Epithelial cell of prostate (primary cell): ENCODE measurements at places on chromosomes 12 and 14.
A peak's percentile ranks its signal among the peaks of the same experiment; 100 is the strongest.

GRCh38 chr14:103277931-103278330 is 56.1 kb upstream of the EIF5 start:
- no peak for DNase-seq

- no peak for DNase-seq
Observed at GRCh38 chr12:74689071-74689655, 151.5 kb downstream of the ATXN7L3B start.

GRCh38 chr12:41188058-41188840 is at the start of gene PDZRN4:
Gene PDZRN4, plus strand, starts transcription at chr12:41188320.
- DNase-seq, result no peak

DNA sequence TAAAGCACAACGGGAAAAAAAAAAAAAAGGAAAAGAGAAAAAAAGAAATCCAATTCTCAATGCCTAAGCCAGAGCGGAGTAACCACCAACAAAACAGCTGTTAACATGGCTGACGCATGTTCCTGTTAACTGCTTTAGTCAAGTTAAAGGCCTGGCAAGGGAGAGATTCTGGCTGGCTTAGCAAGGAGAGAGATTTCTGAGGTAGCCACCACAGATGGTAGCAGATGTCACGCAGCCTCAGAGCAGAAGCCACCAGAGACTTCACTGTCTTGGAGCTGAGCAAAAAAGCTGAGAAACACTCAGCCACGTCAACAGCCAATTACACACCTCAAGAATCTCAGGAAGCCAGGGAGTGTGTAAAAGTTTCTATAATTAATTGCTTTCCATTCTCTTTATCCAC is 87.1 kb downstream of the TMCC3 start:
- DNase-seq, result no peak

GRCh38 chr14:37985826-37986470 is 221.8 kb upstream of the SSTR1 start:
- DNase-seq, result no peak

DNA sequence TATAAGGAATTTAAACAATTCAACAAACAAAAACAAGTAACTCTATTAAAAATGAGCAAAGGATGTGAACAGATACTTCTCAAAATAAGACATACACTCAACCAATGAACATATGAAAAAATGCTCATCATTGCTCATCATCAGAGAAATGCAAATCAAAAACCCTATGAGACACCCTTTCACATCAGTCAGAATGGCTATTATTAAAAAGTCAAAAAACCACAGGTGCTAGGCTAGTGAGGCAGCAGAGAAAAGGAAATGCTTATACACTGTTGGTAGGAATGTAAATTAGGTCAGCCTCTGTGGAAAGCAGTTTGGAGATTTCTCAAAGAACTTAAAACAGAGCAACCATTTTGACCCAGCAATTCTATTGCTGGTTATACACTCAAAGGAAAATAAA is 52.0 kb downstream of the NAV3 start:
- no peak for DNase-seq

GRCh38 chr12:130803702-130804101 is 35.3 kb downstream of the STX2 start:
- no peak for DNase-seq

GRCh38 chr12:57047981-57048380 is 1.9 kb downstream of the MYO1A start:
- DNase-seq, result no peak

GRCh38 chr14:101462726-101463565 is 98.3 kb upstream of the DIO3 start:
- no peak for DNase-seq

- DNase-seq, result no peak
Observed at GRCh38 chr14:90599748-90600507, 203.1 kb downstream of the CALM1 start.

- no peak for DNase-seq
Observed at GRCh38 chr14:68501614-68502052, 291.2 kb downstream of the ZFP36L1 start.

- DNase-seq, result no peak
Observed at GRCh38 chr14:94655169-94655710, 43.0 kb downstream of the SERPINA3 start.

DNA sequence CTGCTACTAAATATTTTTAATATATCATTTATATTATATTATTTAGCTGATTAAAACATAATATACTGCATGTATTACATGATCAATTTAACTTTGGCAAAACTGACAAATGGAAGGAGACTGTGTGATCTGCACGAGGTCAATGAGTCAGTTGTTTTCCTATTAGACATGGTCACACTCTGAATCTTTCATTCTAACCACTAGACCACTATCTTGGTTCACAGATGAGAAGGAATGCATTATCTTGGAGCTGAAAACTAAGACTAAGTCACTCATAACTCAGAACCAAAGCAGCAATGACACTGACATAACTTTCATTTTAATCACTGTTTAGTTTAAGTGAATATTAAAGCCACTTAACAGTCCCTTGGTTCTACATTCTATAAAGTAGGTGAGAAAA is 37.4 kb downstream of the GNPTAB start:
- no peak for DNase-seq

DNA sequence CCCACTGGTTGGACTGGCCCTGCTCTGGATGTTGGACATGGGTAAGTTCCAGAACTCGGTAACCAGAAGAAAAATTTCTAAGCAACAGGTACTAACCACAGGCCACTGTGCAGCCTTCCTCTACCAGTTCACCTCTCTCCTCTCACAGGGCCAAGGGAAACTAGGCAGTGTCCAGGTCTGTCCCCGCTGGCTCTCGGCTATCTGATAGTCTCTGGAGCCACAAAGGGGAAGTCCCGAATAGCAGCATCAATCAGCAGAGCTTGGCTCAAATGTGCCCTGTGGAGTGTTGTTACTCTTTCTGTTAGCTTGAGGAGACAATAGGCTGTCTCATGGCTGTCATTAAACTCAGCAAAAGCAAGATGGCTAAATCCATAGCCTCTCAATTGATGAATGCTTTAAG is 73.2 kb downstream of the TSPAN11 start:
- DNase-seq, result no peak

DNA sequence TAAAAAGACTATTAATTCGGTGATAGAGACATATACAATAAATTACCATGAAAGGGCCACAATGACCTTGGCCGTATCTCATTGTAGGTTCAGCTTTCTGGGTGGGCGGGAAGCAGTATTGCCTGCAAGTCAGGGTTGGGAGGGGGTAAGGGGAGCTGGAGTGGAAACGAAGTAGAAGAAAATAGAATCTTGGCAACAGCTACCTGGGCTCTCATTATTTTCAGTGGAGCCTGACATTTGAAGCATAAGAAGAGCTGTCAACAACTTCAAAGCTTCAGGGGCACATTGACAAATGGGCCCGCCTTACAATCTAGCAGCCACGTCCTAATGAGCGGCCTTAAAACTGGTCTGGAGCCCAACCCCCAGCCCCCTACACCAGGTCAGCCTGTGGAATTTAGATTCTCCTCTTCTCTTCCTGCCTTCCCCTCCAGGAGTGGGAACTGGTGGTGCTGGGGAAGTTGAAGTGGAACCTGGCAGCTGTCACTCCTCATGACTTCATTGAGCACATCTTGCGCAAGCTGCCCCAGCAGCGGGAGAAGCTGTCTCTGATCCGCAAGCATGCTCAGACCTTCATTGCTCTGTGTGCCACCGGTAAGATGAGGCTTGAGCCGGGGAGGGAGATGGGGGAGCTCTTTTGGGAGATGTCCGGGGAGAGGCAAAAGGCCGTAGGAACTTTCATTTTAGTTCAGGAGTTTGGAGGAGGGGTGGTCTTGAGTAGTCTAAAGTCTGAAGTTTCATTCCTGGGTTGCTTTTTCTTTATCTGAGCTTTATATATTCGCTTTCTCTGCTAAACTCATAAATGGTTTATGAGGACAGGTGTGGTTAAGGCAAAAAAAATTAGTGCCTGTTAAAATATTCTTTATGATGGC is 5.0 kb downstream of the CCND2 start:
- no peak for DNase-seq

GRCh38 chr12:44507461-44507860 is 368.7 kb downstream of the NELL2 start:
- no peak for DNase-seq

GRCh38 chr12:113591480-113591974 is 119.9 kb upstream of the LHX5 start:
- DNase-seq, result no peak

- DNase-seq, result no peak
Observed at GRCh38 chr12:45458854-45459807, 243.2 kb downstream of the ANO6 start.

- DNase-seq, result no peak
Observed at GRCh38 chr14:68250927-68251768, 431.6 kb downstream of the RAD51B start.

DNA sequence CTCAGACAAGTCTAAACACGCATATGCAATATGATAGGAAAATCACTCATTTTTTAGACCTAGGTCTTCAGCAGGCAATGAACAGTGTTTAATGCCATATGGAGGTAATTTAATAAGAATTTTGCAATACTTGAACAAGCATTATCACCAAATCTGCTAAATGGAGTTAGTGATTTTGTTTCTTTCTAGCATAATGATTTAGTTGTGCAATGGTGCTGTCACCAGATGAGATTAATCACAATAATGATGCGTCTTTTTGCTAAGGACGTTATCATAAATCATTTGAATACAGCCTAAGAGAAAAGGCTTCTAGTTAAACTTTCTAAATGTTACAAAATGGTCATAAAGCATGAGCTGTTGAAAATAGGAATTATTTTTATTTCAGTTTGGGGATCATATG is 170.0 kb upstream of the SLC16A7 start:
- DNase-seq, result no peak

- DNase-seq, result no peak
Observed at GRCh38 chr14:56044196-56044595, 74.0 kb upstream of the PELI2 start.

DNA sequence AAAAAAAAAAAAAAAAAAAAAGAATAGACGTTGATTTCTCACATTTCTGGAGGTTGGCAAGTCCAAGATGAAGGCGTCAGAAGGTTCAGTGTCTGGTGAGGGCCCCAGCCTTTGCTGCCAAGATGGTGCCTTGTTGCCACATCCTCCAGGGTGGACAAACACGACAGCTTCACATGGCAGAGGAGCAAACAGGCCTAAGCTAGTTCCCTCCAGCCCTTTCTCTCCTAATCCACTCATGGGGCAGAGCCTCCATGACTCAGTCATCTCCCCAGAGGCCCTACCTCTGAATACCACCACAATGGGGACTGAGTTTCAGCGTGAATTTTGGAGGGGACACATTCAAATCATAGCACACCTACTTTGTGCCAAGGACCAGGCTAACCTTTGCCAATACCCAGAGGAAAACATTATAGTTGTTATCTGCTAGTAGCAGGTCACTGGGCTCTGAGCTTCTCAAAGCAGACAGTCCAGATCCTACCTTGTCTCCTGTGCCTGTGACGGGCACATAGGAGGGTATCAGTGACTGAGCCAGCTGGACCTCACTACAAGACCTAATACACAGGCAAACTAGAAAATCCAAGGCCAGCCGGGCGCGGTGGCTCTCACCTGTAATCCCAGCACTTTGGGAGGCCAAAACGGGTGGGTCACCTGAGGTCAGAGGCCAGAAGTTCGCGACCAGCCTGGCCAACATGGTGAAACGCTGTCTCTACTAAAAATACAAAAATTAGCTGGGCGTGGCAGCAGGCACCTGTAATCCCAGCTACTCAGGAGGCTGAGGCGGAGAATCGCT is 10.5 kb upstream of the BCL11B start:
- DNase-seq, result no peak

GRCh38 chr12:28827861-28828260 is 321.2 kb upstream of the FAR2 start:
- DNase-seq, result no peak

DNA sequence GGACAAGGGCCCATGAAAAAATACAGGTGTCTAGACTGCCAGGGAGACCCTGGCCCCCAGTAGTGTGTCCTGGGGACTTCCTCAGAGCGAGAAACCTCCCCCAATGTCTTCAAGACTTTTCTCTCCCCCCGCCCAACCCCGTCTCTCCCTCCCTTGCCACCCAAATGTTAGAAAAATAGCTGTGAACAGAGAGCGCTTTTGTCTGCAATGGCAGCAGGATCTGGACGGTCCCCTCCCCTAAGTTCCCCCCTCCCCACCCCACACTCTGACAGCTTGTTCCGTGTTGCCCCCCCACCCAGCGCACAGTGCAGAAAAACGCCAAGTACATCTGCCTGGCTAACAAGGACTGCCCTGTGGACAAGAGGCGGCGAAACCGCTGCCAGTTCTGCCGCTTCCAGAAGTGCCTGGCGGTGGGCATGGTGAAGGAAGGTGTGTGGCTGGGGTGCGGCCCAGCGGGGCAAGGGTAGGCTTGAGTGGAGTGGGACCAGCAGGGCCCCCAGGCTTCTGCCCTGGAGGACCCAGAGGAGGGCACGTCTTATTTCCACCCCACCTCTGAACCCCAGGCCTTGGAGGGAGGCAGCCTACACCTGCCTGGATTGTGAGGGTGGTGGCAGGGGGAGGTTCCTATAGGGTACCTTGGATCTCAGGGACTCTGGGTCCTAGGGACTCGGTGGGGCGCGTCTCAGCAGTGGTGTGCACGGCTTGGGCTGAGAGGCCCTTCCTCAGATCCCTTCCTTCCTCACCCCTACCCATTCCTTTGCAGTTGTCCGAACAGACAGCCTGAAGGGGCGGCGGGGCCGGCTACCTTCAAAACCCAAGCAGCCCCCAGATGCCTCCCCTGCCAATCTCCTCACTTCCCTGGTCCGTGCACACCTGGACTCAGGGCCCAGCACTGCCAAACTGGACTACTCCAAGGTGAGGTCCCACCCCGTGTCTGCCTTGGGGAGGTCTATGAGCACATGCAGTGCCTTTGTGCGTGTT is 4.8 kb downstream of the NR4A1 start:
- DNase-seq, result no peak

DNA sequence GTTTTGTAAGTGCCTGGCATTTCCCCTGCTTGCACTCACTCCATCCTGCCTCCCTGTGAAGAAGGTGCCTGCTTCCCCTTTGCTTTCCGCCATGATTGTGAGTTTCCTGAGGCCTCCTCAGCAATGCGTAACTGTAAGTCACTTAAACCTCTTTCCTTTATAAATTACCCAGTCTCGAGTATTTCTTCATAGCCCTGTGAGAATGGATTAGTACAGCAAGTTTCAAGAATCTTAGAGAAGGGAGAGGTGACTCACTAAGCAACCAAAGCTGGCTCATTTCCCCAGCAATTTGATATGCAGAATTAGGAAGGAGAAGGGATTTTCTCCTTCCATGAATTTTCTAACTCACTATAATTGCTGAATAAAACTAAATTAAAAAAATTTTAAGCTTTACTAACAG is 251.0 kb upstream of the FOXG1 start:
- peak; percentile 10 for DNase-seq

GRCh38 chr14:105271224-105271890 is 23.0 kb downstream of the BTBD6 start:
- no peak for DNase-seq

DNA sequence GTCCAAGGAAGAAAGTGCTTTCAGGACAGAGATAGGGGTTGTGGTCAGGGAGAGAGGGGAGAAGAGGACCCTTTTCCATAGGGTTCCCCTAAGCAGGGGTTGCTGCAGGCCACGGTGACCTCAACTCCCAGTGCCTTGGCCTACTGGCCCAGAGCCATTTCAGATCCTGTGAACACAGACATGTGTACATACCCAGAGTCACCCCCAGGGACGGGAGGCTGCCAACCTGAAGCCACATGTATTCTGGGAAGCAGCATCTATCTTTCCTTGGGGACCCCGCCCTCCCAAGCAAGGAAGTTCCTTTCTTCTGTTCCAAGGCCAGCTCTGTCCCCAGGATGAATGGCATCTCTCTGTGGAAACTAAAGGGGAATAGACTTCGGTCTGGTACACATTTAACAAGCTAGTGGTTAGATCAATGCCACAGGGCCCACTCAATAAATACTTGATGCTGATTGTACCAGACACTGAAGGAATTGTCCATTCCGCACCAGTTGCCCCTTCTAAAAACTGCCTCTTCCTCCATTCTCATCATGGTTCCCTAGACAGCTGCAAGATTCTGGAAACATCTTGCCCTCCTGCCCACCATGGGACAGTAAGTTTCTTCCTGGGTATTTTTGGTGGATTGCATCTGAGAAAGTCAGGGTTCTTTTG is 25.2 kb upstream of the DGLUCY start:
- DNase-seq, result no peak
